Activated naive CD4-positive, alpha-beta T cell (primary cell): ENCODE measurements at places on chromosomes 16 and 17.

DNA sequence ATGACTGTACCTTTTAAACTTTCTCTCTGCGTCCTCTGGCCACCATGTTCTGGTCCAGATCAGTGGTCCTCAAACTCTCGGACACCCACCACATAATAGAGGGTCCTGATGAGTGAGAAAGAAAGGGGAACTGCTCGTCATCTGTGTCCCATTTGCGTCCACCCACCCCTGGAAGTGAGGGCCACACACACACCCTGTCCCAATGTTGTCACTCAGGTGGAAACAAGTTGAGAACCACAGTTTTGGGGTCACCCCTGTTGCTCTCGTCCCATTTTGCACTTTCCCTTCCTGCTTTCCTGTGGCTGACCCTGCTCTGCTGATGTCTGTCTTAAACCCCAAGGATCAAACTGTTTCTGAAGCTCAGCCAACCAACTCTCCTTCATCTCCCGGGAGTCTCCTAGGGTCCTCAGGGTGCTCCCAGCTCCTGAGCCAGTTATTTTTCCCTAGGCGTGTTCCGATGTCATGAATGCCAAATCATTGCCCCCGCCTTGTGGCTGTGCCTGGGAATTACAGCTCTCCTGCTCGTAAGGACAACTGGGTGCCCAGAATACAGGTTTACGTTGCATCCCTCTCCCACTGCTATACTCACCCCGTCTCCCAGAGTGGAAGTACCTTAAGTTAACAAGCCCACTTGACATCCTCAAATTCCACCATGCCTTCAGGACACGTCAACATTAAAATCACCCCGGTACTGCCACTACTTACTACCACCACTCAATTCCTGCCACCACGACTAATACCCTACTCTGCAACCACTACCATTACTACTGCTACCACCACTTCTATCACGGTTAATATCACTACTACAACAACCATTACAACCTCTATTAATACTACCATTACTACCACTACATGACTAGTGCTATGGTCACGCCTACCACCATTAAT is 26.0 kb upstream of the HNF1B start:
- no peak for DNase-seq

- DNase-seq: no peak
Observed at GRCh38 chr16:8877894-8878522, 4.1 kb upstream of the LITAFD start.

DNA sequence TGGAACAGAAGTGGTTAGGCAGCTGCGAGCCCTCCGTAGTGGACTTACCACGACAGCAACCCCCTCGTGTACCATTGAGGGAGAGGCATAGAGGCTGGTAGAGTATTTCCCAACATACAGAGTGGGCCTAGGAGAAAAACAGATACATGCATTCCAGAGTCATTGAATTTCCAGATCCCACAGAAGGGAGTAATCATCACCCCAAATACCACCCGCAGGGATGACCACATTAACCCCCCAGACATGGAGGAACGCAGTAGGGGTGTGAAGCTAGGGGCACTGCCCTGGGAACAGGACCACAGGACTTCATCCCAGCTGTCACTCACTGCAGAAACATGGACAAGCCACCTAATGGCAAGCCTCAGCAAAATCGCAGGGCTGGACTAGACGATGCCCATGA is 44.7 kb upstream of the ICAM2 start:
- DNase-seq: no peak

DNA sequence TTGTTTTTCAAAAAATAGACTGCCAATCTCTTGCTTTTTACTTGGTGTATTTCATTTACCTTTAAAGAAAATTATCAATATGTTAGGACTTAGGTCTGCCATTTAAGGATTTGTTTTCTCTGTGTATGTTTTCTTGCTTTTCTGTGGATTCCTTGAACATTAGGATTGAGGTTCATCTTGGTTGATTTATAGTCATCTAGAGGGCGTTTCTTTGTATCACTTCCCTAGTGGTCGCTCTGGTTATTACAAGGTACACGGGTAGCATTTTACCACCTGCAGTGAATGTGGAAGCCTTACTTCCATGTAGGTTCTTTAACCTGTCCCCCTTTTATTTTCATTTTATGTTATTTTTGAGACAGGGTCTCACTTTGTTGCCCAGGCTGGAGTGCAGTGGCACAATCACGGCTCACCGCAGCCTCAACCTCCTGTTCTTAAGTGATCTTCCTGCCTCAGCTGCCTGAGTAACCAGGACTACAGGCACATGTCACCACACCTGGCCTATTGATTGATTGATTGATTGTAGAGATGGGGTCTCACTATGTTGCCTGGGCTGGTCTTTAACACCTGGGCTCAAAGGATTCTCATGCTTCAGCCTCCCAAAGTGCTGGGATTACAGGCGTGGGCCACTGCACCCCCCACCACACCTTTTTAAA is 35.2 kb upstream of the CBX4 start:
- no peak for DNase-seq

GRCh38 chr17:43360376-43360738 is 38.4 kb upstream of the ARL4D start:
- peak; percentile 43 for DNase-seq

GRCh38 chr16:85393674-85394451 is 219.3 kb upstream of the GSE1 start:
- peak; percentile 33 for DNase-seq

- no peak for DNase-seq
Observed at GRCh38 chr17:82400206-82400605, 17.9 kb upstream of the HEXD start.

DNA sequence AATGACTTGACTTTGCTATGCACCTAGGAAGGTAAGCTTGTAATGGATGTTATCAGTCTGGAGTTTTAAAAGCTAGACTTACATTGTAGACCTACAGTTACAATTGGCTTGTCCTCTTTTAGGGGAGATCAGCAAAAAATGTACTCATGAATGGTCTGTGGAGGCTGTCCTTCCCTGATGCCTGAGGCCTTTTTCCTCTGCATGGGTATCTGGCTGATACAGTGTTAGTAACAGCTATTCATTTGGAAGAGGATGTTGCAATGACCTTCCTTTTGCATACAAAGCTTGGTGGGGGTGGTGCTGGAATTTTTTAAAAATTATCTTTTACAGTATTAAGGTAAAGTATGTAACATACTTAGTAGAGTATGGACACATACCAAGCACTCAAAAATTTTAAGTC is 525.5 kb downstream of the KIF2B start:
- no peak for DNase-seq

GRCh38 chr16:87065446-87066132 is 251.6 kb downstream of the C16orf95 start:
- DNase-seq: no peak

DNA sequence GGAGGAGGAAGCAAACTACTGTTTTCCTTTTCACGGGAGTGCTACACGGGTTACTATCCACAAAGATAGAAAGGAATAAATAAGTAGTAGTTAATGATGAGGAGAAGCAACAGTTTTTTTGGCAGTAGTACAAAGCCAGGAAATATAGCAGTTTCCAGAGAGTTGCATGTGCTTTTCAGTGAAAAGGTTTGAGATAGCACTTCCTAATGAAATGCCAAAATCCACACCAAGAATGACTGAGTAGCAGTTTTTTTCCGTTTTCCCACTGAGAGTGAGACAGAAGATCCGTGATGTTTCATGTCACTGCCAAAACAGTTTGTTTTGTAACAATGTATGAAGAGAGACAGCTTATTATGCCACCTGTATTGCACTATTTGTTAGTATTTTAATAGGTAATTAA is 129.1 kb downstream of the STX8 start:
- no peak for DNase-seq

DNA sequence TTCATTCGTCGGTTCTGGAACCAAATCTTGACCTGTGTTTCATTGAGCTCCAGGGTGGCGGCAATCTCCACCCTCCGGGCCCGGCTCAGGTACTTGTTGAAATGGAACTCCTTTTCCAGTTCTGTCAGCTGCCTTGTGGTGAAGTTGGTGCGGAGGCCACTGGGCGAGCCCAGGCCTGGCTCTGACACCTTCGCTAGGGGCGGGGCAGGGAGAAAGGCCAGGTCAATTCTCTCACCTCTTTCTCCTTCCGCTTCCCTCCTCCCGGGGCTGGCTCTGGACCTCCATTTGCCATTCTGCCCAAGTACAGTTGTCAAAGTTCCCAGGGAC is 1.2 kb downstream of the HOXB1 start:
- no peak for DNase-seq

DNA sequence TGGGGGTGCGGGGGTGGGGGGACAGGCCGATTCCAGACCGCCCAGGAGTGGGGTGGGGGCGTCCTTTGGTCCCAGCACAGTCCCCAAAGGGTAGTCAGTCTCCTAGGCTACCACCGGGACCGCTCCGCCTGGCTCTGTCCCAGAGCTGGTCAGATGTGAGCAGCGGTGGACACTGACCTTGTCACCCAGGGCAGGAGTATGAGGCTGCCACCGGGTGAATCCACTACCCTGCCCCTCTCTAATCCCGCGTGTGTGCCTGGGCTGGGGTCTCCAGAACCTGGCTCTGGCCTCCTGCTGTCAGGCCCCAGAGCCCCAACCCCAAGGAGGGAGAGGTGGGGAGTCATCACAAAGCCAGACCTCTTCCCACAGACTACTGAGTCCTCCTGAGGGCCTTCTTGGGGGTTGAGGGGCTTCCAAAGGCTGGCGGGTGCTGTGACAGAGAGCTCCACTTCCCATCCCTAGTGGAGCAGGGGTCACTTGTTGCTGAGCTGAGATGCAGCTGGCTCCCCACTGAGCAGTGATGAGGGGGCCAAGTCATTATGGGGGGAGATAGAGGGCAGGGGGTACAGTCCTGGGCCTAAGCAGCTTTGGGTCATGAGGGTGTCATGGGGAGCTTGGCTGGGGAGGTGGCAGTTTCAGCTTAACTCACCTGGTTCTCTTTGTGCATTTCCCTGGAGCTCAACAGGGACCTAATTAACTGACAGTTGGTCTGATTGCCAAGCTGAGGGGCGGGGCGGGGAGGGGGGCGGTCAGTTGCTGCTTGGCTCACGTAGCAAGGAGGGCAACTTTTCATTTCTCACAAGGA is 1.2 kb downstream of the PPP1R1B start:
- no peak for DNase-seq

GRCh38 chr17:3639981-3640596 is 3.5 kb downstream of the CTNS start:
- no peak for DNase-seq

- no peak for DNase-seq
Observed at GRCh38 chr17:82861393-82861775, 21.6 kb upstream of the ZNF750 start.

GRCh38 chr16:87150262-87150661 is 166.9 kb downstream of the C16orf95 start:
- no peak for DNase-seq
